Mammary epithelial cell (primary cell): ENCODE measurements at places on chromosomes 7 and 10.

GRCh38 chr10:101818872-101819633, 809 bp upstream of the OGA start:
- peak; percentile 25 for DNase-seq

GRCh38 chr10:74123081-74123480, 27.5 kb downstream of the AP3M1 start:
- no peak for DNase-seq

DNA sequence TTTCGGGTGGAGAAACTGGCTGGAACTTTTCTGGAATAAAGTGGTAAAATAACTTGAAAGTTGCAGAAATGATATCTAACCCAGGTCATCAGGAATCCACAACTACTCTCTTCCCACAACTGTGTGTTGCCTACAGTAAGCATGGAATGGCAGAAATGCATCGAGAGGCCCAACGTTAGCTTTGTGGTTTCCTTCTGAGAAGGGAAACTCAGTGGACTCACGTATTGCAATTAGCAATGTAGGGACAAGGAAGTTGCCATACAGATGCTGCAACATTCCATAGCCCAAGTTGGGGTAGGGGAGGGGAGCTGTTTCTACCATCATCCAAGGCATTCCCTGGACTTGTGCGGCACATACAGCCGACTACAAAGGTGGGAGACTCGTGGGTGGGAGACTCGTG, 1.9 kb downstream of the PON1 start:
- DNase-seq: no peak

- no peak for DNase-seq
Measured at GRCh38 chr7:88396948-88397322, 90.2 kb upstream of the STEAP4 start.

GRCh38 chr7:27116031-27116961, 13.8 kb upstream of the HOXA2 start:
- peak; percentile 53 for DNase-seq
